ENCODE measurements at places on chromosomes 13 and 19.

GRCh38 chr19:23394511-23394910 is 760 bp downstream of the ZNF91 start:
- DNase-seq, result no peak

DNA sequence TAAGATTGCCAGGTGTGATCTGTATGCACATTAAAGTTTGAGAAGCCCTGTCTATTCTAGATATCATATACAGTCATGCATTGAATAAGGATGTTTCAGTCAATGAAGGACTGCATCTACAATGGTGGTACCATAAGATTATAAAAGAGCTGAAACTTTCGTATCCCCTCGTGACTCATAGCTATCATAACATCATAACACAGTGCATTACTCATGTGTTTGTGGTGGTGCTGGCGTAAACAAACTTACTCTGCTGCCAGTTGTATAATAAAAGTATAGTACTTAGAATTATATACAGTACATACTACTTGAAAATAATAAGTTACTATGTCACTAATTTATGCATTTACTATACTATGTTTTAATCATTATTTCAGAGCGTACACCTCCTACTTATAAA is 489.3 kb downstream of the GPC6 start:
- no peak for DNase-seq

DNA sequence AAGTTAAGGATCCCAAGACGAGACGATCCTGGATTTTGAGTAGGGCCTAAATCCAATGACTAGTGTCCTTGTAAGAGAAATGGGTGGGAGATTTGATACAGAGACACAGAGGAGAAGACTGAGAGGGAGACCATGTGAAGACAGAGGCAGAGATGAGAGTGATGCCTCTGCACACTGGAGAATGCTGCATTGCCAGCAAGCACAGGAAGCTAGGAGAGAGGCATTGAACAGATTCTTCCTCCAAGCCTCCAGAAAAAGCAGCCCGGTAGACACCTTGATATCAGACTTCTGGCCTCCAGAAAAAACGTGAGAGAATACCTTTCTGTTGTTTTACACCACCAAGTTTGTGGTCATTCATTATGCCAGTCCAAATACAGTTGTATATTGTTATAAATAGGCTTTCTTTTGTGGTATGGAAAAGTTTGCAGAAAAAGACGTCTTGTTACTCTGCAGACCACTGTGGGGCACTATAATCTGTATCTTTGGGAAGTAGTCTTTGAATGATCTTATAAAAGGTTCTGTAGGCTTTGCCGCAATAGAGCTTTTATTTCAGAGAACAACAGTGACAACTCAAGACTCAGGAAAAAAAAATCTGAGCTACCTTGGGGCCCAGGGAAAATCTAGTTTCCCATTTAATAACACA is 17.9 kb upstream of the RFC3 start:
- no peak for DNase-seq

GRCh38 chr13:38202740-38203139 is 146.9 kb upstream of the UFM1 start:
- no peak for DNase-seq
